RWPE1 (cell line): ENCODE measurements at places on chromosomes 4 and X.
A peak's percentile ranks its signal among the peaks of the same experiment; 100 is the strongest.

- DNase-seq, result no peak
Observed at GRCh38 chr4:22416403-22416802, 99.5 kb downstream of the ADGRA3 start.

DNA sequence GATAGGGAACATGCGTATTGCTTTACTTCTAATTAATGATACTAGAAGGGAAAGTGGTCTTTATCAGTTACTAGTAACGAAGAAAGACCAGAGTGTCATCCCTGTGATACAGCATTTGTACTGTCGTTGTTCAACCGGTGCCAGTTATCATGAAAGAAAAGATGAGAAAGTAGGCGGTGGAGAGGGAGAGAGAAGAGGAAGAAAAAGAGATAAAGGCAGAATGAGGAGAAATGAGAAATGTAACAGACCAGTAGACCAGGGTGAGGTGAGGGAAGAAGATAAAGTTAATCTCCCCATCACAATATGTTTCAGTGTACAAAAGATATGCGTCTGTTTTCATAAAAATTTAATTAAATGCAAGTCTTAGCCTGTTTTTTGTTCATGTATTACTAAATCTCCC is 135.2 kb upstream of the HPGD start:
- DNase-seq, result no peak

DNA sequence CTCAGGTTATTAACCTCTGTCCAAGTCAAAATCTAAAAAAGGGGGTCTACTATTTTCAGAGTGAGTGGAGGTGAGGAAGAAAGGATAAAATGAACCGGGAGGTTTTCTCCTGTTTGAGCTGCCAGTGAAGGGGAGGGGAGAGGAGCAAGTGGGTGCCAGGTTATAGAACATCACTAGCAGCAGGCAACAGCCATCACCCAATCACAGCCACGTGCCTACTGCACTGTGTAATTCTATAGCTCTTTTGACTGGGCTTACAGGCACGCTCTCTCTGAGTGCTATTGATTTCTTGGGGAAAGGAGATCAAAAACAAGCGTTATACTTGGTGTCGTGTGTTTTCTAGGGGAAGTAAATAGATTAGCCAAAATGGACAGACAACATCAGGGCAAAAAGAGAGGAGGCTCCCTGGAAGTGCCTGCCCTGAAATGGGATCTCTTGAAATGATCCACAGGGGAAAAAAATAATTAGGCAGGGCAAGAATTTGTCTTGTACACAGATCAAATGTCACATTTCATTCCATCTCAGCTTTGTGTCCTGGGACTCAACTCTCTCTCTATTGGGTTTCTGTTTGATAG is 300.5 kb upstream of the LCORL start:
- no peak for DNase-seq

DNA sequence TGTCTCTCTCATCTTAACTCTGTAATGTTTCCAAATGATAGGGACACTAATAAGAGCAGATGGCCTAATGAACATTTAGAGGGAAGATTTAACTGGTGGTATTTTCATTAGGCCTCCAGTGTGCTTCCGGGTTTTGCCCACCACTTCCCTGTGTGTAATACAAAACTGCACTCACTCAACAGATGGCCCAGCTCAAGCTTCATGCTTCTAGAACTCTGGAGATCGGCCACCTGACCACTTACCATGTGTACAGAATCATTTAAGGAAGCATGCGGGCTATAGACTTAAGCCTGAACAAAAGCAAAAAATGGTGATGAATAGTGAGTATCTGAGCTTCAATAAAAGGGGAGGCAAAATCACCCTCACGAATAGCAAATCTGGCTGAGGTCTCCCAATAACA is 89.3 kb downstream of the SH2D1A start:
- no peak for DNase-seq

- no peak for DNase-seq
Observed at GRCh38 chr4:6268650-6269615, 717 bp upstream of the WFS1 start.

DNA sequence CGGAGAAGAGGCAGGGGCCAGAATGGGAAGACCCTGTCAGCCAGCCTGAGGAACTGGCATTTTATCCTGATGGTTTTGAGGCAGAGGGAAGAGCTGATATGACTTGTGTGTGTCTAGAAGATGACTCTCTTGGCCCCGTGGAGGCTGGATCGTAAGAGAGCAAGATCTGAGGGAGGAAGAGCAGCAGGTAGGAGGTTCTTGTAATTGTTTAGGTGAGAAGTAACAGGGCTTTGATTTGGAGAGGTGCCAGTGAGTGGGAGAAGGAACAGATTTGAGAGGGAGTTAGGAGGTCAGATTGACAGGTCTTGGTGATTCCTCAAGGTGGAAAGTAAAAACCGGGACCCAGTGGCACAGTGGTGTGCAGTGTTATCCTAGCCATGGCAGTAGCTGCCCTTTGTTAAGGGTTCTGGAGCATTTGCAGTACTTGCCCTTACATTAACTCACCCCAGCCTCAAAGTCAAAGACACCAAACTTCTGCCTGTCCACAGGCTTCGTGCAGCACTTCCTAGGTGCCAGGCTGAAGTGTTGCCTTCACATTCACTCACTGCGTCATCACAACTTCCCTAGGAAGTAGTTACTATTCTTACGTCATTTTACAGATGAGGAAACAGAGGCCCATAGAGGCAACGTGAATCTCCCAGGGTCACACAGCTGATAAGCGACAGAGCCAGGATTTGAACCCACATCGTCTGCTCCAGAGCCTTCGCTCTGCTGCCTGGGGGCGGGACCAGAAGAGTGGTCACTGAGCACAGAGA is 23.7 kb downstream of the RTL5 start:
- no peak for DNase-seq

DNA sequence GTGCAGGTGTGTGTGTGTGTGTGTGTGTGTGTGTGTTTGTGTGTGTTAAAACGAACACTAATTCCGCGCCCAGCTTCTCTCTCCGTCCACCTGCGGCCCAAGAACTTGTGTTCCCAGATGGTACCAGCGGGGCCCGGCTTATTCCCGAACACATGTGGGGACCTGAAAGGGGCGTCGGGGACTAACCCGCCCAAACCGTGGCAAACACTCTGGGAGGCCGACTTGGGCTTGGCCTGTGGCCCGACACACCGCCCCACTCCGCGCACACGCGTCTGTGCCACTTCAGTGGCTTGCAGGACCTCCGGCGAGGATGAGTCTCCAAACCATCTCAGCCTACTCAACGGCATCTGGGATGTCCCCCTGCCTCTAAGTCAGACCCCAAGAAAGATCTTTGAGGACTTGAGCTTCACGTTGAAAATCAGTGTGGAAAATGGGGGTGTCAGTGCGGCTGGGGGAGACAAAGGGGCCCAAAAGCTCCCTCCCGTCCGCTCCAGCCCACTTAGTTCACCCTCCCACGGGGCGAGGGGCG is 790 bp upstream of the HHIP start:
- no peak for DNase-seq

GRCh38 chr4:31078661-31079060 is 358.5 kb downstream of the PCDH7 start:
- DNase-seq, result no peak

DNA sequence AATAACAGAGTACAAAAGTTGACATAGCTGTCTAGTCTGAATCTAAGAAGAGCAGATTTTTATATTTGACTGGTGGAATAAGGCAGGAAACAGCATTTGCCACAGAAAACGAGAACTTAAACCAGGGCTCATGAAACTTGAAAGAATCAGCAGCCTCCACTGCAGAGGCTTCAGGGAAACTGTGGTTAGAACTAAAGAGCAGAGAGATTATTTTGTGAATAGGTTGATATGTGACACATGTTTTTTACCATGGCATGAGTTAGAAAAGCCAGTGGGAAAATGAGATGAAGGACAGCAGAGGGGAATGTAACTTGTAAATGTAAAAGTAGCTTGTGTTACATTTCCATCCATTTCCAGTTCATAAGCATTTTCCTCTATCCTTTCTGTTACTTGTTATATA is 63.7 kb upstream of the CAMK2D start:
- no peak for DNase-seq

DNA sequence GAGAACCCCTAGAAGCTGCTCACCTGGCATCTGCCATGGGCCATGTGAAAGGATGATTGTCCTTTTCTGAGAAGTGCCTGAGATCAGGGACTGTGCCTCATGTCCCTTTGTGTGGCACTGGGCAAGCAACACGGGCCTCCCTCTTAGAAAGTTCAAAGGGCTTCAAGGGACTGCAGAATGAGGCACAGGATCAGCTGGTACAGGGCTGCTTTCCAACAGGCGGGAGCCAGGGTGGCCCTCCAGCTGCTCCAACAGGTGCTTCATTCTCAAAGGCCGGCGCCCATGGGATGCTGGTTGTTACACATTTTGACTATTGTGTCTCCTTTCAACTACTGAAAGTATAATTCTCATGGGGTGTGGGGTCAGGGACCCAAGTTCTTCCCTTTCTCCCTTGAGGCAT is 114.7 kb downstream of the ENPP6 start:
- DNase-seq, result no peak

DNA sequence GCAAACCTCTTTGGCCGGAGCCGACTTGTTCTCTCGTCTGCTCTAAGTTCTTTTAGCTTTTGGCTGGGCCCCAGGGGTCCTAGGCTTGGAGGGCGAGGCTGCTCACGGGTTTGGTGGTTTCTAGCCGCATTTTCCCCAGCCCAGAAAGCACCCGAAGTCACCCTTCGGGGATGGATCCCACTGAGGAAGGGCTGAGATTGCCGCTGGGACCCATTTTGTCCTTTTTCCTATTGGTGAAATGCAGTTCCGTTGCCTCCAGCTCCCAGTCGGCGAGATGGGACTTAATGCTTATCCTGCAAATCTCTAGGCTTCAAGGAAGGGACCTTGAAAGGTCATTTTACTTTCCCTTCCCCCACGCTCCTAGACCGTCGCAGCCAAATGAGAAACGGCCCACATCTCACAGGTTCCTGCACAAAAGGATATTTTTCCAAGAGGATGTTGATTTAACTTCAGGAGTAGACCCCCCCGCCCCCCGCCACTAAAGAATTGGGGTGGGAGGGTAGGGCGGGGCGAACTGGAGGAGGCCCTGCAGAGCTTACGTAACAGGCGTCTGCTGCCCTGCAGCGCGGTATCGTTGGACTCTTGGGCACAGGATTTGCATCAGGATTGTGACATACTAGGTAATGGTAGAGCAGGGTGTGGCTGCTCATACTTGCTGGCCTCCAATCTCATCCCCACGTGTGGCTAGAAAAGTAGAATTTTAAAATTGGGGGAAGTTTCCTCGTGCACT is 564 bp downstream of the PGK1 start:
- DNase-seq, result peak; percentile 33

- no peak for DNase-seq
Observed at GRCh38 chr4:146458594-146458993, 63.1 kb downstream of the SLC10A7 start.

GRCh38 chr4:100026066-100026465 is 76.0 kb upstream of the H2AZ1 start:
- no peak for DNase-seq

- no peak for DNase-seq
Observed at GRCh38 chr4:10521424-10521823, 64.2 kb upstream of the ZNF518B start.

- no peak for DNase-seq
Observed at GRCh38 chrX:71111141-71111843, at the start of gene IL2RG. Gene IL2RG (minus strand): TSS chrX:71111577. CDS start chrX:71111539, 38 bp downstream.

- no peak for DNase-seq
Observed at GRCh38 chr4:187715466-187715865, 280.1 kb upstream of the ZFP42 start.

- no peak for DNase-seq
Observed at GRCh38 chr4:38723726-38724474, 58.9 kb downstream of the TLR10 start.

GRCh38 chr4:21811565-21811964 is 137.0 kb downstream of the KCNIP4 start:
- DNase-seq, result no peak

GRCh38 chr4:22493523-22493922 is 22.3 kb downstream of the ADGRA3 start:
- DNase-seq, result no peak

DNA sequence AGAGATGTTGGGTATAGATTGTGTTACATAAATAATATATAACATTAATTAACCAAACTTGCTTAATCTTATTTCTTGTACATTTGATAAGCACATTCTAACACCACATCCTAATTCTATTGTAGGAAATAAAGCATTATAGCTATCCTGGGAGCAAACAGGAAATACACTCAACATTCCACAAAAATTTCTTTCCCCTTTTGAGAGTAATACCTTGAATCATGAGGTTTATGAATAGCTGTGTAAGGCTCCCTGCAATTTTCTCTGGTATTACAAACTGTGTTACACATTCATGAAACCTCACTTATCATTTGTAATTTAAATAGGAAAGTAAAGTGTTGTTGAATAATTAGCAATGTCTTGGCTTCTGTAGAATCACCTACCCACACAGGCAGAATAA is 95.1 kb downstream of the TMEM47 start:
- no peak for DNase-seq

DNA sequence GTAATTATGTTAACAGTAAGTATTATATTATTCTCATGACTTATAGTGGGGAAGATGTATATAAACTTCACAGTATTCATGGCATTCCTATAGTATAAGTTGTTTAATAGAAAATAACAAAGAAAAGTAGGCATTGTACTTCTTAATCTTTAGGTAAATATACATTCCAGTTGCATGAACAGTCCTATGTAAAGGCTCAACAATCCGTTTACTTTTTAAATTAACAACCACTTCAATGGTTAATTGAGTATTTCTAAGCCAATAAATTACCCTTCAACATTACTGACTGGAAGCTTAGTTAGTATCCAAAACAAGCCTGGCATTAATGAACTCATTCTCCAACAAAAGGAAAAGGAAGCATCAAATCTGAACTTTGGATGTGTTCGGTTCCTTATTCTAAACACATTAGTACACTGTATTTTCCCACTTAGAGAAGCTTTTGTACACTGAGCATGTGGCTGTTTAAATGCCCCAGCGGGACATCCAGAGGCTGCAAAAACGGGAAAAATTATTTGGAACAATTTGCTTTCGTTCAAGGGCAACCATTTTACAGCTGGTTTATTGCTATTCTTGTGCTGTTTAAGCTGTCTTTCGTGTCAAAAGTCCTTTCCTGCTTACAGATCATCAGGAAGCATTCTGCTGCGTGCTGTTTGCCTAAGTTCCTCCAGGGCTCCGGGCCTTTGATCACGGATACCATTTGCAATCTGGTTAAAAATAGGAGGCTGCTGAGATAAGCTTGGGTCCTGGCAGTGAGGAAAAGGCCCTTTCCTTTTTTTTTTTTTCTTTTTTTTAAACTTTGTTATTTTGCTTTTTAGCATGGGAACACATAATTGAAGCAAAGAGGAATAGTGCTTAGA is 460.3 kb downstream of the SPRY1 start:
- DNase-seq, result no peak

GRCh38 chr4:17962171-17962570 is 59.4 kb downstream of the LCORL start:
- no peak for DNase-seq

- DNase-seq, result no peak
Observed at GRCh38 chr4:79290376-79290775, 35.5 kb downstream of the NAA11 start.
